Stimulated activated CD4-positive, alpha-beta T cell treated with anti-CD3 and anti-CD28 coated beads, Interleukin-4, amount 100 ng/mL, for 4 hours (primary cell): ENCODE measurements at places on chromosomes 11 and 22.

DNA sequence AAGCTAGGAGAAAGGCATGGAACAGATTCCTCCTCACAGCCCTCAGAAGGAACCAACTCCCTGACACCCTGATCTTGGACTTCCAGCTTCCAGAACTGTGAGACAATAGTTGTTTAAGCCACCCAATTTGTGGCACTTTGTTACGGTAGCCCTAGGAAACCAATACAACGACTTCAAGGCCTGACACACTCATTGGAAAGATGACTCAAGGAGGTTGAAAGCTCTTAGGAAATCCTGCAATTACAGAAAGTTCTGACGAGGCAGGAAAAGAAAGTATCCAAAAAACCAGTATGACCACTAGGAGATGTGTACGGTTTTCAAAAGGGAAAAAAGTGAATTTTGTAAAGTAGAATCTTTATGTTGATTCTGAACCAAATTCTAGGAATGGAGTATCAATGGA is 161.4 kb downstream of the SWAP70 start:
- DNase-seq, result no peak

DNA sequence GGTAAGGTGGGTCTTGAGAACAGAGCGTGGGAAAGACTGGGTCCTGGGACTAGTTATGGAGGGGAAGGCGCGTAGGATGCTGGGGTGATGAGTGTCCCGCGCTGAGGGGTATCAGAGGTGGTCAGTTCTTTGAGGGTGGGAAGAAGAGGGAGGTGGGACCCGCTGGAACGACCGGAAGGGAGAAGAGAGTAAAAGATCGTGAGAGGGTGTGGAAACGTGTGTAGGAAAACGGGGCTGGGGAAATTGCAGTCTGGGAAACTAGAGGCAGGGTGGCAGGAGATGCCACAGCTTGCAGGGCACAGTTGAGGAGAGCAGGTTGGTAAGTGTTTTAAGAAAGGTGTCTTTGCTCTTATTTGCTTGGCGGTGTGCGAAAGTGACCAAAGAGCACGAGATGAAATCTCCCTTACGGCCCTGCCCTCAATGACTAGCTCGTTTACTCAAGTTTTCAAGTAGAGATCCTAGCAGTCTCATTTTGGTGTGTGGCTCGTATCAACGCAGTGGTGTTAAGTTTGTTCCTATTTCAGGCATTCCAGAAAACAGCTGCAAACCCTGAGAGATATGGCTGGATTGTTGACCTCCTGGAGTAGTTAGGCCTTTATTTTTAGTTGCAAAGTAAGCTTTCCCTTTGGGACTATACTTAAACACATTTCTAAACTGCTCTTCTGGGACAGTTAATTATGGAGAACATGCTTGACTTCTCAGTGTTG is 615 bp downstream of the STT3A start:
- no peak for DNase-seq

- DNase-seq, result no peak
Measured at GRCh38 chr11:4211991-4212390, 117.4 kb downstream of the RRM1 start.

DNA sequence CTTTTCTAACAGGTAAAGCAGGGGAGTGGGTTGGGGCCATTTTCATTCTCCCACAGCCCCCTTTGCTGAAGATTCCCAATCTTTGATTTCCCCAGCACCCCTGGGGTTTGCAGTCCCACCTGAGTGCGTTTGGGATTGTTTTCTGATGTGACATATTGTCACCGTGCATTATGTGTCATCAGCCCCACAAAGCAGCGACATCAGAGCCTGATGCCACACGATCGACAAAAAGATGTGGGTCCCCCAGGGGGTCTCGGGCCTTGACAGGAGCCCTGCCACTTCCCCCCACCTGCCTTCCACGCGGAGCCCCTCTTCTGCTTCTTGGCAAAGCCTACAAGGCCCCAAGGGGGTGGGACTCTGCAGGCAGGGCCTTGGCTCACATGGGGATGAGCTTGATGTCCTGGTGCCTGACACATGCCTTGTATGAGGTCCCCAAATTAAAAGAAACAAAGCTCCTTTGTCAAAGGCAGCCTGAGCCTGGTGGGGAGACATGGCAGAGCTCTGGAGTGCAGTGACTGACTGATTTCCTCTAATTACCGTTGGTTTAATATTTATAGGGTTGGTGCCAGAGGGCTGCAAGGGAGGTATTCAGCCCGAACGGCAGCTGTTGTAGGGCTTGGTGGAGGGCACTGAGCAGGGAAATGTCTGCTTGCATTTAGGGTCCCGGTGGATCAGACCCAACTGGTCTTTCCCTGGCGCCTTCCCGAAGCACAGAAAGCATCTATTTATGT is 149.2 kb downstream of the MIAT start:
- no peak for DNase-seq

GRCh38 chr11:72112978-72113808 is 698 bp upstream of the ANAPC15 start:
- no peak for DNase-seq

- DNase-seq, result no peak
Measured at GRCh38 chr11:14618060-14618459, 25.5 kb upstream of the PDE3B start.

DNA sequence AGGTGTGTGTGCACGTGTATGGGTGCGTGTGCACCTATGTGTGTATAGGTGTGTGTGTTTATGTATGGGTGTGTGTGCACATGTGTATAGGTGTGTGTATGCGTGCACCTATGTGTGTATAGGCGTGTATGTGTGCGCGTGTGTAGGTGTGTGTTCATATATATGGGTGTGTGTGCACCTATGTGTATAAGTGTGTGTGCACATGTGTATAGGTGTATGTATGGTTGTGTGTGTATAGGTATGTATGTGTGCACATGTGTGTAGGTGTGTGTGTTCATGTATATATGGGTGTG is 26.9 kb downstream of the KCNQ1 start:
- no peak for DNase-seq

- DNase-seq, result no peak
Measured at GRCh38 chr22:25728071-25728470, 13.9 kb upstream of the MYO18B start.
